ENCODE measurements at places on chromosomes 11 and 22.

- no peak for DNase-seq
Observed at GRCh38 chr11:96147906-96148486, 195.0 kb downstream of the MAML2 start.

DNA sequence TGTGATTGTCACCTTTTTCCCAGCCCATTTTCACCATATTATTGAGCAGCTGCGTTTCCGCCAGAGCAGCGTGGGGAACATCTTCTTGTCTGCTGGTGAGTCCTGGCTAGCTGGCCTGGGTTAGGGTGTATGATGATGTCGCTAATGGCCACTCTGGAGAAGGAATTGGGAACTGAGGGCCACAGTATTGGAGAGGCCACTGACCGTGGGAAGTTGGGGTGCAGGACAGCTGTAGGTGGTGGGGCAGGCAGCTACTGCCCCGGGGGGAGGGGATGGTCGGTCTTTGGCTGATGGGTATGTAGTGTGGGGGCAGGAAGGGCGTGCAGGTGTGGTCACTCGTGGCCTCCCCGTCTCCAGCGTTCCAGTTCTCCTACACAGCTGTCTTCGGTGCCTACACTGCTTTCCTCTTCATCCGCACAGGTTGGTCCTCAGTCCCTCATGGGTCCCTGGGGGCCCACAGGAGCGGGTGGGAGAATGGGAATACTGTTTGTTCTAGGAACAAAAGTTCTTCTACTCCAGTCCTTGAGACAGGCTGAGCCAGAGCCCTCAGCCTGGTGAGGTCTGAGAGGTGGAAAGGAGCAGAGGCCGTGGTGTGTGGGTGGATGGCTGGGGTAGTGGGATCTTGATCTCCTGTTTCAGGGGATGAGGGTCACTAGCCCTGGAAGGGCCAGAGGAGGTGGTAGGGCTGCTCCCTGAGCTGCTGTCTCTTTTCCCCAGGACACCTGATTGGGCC is 2.1 kb downstream of the RCE1 start:
- DNase-seq: no peak

GRCh38 chr11:10139656-10140055 is 154.4 kb downstream of the SBF2 start:
- DNase-seq: peak; percentile 28

- DNase-seq: no peak
Observed at GRCh38 chr11:70538641-70539359, 140.5 kb downstream of the CTTN start.

- DNase-seq: no peak
Observed at GRCh38 chr11:30818721-30819120, 232.6 kb upstream of the MPPED2 start.

- DNase-seq: no peak
Observed at GRCh38 chr22:36991206-36991605, 28.0 kb downstream of the TST start.

GRCh38 chr11:22371160-22371559 is 33.0 kb downstream of the SLC17A6 start:
- no peak for DNase-seq

DNA sequence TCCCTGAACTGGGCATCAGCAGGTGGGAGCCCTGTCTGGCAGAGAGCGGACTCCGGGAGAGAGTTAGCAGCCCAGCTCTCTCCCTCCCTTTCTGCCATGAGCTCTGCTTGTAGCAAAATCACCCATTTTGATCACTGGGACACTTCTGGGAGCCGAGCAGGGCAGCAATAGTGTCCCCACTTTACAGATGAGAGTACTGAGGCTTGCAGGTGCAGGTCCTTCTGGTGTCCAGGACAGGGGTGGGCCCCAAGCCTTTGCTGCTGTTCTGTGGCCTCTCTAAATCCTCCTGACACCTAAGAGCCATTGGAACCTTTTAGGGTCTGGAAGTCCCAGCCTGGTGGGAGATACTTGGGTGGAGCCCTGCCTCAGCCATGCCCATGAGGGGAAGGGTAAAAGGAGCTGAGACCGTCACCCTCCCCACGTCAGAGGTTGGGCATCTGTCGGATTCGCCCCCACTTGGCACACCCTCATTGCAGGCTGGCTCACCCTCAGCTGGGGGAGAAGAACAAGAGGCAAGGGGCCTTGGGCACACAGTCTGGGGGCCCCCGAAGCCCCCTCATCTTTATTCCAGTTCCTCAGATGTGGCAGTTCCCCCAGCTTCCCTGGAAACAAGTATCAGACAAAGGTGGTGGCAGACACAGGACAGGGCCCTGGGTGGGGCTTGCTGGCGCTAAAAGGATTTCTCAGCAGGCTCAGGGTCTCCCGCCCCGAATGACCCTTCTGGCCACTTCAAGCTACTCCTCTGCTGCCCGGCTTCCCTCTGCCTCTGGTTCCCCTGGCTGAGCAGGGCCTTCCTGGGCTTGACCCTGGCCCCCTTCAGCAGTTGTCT is 4.5 kb downstream of the RIN1 start:
- no peak for DNase-seq

GRCh38 chr11:33734441-33735270 is 1.6 kb downstream of the CD59 start:
- DNase-seq: peak; percentile 30

DNA sequence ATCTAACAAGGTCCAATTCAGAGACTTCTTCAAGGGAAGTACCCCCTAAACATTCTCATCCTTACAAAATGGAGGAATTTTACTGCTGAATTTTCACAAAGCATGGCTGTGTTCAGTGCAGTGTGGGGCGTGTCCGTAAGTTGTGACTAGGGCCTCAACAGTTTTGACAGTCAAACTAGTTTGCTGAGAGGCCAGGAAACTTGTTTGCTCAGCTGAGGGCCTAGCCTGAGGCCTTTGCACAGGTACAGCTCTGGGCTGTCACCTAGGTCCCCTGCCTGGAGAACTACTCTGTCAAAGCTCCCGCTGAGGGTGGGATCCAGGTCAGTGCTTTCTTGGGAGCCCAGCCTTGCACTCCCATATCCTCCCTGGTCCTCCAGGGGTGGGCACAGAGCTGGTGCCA is 27.9 kb downstream of the TCP11L1 start:
- DNase-seq: no peak

DNA sequence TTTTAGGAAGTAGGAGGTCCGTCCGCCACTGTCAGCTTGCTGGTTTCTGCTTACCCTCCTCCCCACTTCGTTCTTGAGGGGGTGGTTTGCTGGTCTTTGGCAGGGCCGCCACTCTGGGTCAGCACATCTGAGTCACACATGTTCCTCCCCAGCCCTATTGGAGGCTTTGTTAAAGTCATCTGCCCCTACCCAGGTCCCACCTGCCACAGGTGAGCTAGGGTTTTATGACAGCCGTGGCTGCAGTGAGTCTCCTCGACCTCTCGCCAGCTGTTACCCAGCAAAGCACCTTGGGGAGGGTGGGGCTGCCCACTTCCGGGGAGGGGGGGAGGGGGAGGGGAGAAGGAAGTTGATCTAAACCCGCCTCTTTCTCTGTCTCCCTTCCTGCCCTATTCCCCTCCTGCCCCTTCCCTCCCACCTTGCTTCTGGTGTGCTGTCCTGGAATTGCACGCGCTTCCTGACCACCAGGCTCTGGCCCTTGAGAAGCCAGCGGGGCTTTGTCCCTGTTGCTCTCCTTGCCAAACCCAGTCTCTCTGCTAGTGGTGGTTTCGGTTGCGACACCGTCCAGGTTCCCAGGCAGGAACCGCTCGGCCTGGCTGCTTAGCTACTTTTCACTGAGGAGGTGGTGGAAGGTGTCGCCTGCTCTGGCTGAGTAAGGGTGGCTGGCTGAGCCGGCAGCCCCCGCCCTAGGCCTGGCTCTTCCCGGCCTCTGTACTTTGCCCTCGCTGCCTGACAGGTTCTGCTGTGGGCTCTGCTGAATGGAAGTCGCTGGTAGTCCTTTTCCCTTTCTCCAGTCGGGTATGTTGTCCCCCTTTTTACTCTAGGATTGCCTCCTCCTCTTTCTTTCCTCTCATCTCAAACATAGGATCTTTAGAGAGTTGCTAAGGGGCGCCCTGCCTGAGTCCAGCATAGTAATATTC is 28.5 kb downstream of the RCOR2 start:
- no peak for DNase-seq

DNA sequence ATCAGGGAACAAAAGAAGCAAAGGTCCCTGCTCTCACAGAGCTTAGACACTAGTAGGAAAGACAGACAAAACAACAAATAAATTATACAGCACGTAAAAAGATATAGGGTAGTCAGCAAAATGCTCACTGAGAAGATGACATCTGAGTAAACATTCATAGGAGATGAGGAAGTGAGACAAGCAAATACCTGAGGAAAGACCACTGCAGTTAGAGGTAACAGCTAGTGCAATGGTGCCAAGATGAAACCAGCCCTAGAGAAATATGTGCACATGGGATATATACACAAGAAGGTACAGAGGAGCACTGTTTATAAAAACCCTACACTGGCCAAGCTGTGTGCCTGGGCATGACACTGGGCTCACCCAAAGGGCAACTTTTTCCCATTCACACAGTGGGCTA is 9.8 kb downstream of the CYP2R1 start:
- DNase-seq: no peak

- no peak for DNase-seq
Observed at GRCh38 chr11:75199412-75199955, 41.1 kb upstream of the TPBGL start.

Measured in SJSA1 (cell line).